G401 (cell line): ENCODE measurements at places on chromosomes 16 and 17. TPM values are rescaled to one million over a fixed set of nuclear protein-coding genes. Genes with fewer than 3 reads are reported as not detected.

DNA sequence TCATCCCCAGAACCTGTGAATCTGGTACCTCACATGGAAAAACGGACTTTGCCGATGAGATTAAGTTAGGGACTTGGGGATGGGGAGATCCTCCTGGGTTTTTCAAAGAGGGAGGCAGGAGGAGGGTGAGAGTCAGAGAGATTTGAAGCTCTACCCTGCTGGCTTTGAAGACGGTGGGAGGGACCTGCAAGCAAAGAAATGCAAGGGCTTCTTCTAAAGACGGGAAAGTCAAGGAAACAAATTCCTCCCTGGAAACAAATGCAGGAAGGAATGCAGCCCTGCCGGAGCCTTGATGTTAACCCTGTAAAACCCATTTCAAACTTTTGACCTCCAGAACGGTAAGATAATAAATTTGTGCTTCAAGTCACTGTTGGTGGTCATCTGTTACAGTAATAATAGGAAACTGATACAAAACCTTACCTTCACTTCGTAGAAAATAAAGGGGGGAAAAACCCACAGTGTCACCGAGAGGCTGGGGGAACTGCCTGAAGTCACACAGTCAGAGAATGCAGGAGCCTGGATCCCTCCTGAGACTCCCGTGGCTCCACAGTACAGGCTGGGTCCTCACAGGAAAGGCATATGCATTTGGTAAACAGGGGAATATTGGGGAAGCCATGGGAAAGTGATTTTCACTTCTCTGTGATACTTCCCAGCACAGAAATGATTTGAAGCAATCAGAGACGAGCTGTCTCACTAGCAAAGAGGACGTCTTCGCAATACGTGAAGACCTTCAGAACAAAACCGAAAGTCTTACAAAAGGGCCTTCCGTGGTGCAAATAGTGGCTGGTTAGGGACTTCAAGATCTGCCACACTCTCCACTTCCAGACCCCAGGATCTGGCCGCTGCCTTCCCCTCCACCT is 58.9 kb upstream of the CLEC3A start:
- no peak for DNase-seq

The TBC1D26 gene
- total RNA-seq, result 0.61 TPM in 1 of 2 replicates, not detected in the other

DNA sequence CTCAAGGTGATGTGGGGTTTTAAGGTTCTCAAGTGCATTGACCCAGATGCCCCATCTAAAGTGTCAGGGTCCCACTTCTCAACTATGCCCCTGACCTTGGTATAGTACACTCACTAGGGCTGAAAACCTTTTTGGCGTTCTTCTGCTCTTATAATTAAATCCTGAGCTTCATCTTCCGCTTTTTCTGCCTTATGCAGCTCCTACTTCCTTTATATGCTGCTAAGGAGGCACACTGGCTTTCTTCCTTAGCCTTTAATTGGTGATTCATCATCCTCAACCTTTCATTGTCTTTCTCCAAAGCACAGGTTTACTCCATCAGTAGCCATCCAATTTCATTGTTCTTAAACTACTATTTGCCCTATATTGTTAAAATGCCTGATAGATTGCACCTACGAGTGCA is 5.3 kb upstream of the NF1 start:
- DNase-seq, result no peak

The SMARCD2 gene
- 128 and 144 TPM in 2 replicates for total RNA-seq

The ASPA gene
- not detected in 2 replicates for total RNA-seq

DNA sequence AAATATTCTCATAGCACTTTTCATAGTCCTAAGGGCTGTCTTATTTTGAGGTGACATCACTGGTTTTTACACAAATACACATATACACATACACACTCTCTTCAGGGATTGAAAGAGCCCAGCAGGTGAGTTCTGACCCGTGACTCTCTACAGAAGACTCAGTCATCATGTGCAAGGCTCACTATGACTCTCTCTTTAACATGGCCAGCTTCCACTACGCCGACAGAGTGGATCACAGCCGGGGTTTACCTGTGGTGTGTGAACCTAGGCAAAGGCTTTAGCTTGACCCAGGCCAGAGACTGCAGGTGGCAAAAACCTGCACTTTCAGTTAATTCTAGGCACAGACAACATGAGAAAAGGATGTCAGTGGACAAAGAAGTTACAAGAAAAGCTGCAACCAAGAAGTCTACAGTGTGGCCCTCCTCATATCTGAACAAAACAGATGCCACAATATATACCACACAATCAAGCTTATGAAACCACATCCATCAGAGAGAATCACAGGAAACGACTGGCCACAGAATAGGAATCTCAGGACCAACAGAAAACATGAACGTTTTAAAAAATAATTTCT is 56.5 kb downstream of the CYTH1 start:
- DNase-seq, result no peak

DNA sequence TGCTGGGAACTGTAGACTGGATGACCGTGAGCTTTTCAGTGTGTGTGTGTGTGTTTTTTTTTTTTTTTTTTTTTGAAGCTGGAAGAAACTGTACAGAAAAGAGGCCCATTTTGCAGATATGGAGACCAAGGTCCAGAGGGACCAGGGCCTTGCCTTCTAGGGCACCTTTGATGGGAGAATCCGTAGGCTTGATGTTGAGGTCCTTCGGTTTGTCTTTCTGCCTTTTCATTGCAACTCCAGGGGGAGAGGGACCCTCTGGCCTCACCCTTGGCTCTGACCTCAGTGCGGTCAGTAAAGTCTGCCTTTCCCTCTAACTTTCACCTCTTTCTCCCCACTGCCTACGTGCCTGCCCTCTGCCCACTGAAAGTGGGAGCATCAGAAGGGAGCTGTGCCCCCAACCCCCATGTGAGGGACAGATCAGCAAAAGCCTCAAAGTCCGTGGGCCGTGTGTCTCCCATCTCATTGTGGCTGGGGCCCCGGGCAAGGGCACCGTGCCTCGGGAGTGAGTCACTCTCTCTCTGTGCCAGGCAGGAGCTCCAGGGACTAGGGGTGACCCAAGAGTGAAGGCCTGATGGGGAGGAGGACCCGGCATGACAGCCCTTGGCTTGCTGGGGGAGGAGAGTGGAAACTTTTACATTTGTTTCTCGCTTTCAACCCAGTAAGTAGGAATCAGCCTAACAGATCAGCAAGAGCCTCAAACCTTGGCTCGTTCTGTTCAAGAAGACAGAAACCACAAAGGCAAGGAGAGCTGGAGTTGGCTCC is 123.6 kb downstream of the CMIP start:
- DNase-seq, result no peak

The PAM16 gene
- total RNA-seq, result 68.3 and 83.9 TPM in 2 replicates

DNA sequence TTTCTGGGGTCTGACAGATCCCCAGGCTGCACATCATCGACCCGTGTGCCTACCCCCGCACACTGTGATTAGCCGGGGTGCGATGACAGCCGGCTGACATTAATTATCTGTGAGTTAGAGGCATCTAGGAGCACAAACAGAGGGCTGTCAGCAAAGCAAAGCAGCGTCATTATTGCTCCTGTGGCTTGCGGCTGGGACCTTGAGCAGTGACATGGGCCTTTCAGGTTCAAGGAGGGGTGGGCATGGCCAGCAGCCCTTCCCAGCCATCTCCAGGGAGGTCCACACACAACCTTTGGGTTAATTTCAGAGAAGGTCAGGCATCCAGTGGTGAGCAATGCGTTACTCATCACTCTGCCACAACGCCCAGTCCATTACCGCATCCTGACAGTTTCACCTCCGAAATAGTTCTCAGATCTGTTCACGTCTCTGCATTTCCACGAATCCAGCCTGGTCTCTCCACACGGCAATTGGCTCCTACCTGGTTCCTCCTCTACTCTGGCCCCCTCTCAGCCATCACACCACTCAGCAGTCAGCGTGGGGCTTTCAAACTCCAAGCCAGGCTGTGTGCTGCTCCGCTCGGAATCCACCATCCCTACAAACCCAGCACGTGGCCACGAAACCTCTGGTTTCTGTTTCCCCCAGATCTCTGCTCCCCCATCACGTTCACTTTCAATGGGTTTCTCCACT is 249.7 kb upstream of the C16orf82 start:
- DNase-seq, result no peak

The JUP gene
- total RNA-seq, result 44.9 and 57.8 TPM in 2 replicates

DNA sequence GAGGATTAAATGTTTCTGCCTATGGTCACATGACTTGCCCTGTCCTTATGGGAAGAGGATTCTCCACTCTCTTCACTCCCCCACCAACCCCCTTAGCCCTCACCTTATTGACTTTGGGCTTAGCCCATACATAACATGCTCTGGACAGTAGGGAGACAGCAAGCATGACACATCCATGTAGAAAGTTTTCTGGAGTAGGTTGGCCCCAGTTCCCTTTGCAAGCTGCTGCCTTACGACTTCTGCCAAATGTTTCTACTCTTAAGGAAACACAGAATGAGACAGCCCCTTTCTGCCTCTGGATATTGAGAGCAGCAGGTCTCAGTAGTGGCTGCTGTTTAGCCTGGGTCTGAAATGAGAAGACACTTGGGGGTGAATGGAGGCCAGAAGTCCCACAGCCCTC is 282.2 kb downstream of the MAP2K6 start:
- DNase-seq, result no peak

DNA sequence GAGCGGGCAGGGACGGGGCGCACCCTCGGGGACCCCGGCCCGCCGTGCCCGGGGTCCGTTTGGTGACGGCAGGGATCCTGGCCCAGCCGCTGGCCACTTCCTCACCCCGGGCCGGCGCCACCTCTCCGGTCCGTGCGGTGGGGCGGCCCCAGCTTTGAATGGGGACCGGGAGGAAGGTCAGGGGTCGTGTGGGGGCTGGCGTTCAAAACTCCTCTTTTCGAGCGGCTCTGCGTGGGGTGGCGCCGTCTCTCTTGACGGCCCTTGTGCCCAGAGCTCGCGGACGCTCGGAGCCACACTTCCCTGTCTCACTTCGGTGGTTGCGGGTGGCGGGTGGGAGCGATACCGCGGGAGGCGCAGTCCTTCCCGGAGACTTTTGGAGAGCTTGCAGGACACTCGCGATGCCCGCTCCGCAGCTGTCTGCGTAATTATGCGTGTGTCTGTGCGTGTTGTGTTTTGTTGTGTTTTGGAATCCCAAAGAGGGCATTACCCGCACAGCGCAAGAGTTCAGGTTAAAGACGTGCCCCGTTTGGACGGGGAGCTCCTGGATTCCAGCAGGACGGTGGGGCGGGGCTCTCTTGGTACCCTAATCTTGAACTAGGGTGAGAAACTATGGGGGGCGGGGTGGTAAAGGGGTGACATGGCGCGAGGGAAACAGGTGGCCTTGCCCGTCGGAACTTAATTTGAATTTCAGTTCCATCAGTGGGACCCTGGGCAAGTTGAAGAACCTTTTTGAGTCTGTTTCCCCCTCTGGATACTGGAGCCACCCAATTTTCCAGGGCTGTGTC is 637 bp downstream of the PLCG2 start:
- no peak for DNase-seq

The UTS2R gene
- 1.5 TPM in 1 of 2 replicates, not detected in the other for total RNA-seq

DNA sequence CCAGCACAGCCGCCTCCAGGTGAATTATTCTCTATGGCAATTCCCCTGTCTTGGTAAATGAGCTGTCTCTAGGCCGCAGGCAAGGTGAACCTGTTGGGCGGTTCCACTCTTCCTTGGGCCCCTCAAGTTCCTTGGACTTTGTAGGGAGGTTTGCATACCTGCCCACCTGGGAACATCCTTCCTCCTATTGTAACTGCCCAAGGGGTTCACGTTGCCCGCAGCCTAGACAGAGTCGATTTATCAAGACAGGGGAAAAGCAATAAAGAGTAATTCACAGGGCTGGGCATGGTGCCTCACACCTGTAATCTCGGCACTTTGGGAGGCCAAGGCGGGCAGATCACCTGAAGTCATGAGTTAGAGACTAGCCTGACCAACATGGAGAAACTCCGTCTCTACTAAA is 122.5 kb downstream of the KCNJ18 start:
- DNase-seq, result no peak

DNA sequence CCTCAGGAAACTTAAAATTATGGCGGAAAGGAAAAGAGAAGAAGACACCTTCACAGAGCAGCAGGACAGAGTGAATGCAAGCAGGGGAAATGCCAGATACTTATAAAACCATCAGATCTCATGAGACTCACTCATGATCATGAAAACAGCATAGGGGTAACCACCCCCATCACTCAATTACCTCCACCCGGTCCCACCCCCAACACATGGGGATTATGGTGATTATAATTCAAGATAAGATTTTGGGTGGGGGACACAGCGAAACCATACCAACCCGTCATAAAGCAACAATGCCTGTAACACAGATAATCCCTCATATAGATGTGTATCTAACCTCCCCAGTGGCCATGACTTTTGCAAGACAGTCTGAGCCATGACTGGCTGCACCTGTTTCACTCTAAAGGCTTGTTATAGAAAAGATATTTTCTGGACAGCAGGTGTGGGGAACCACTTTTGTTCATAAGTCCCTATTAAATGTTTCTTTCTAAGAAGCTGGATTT is 7.0 kb upstream of the GSDMA start:
- DNase-seq, result no peak

DNA sequence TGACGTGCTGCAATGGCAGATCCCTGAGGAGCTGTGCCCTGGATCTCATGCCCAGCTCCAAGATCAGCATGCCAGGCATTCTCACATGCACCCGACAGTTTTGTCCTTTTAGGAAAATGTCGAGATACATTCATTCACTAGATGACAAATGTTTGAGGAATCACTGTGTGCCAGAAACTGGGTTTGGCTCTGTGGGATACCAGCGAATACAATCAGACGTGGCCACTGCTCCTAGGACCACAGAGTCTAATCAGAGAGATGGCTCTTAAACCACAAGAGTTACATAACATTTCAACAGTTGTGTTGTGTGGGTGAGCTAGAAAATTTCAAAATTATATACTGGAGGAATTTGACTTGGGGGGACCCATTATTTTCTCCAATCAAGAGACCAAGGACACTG is 579.7 kb downstream of the CDH13 start:
- no peak for DNase-seq

The ODAD4 gene
- 1.7 TPM in 1 of 2 replicates, not detected in the other for total RNA-seq

- no peak for DNase-seq
These were observed 30.4 kb downstream of the KDM8 start for GRCh38 chr16:27233731-27234130.

DNA sequence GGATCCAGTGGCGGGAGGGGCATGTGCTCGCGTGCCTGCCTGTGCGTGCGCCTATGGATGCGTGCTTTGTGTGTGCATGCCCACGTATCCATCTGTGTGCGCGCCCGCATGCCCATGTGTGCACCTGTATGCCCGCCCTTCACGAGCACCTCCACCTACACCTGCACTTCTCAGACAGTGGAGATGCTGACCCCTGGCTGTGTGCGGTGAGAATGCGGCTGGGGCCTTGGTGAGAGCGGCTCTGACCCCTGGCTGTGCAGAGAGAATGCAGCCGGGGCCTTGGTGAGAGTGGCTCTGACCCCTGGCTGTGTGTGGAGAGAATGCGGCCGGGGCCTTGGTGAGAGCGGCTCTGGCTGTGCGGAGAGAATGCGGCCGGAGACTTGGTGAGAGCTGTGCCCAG is 33.9 kb downstream of the AXIN1 start:
- DNase-seq, result no peak

- DNase-seq, result no peak
These were observed 35.7 kb downstream of the ZCCHC14 start for GRCh38 chr16:87457061-87457611.
